NCI-H1436 (cell line): ENCODE measurements at places on chromosomes 2 and 18.

DNA sequence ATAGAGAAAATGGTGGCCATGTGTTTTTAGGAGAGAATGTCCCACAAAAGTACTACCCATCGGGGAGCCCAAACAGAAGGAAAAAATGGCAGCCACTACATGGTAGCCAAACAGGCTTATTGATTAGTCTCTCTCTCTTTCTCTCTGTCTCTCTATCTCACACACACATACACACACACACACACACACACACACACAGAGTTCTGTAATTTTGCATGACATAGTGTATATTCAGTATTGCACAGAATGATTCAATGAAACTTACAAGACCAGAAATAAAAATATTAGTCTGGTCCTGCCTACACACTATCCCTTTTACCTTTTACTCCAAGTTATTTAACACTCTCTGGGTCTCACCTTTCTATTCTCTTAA lies 124.8 kb upstream of the SLC39A10 start:
- DNase-seq: no peak

DNA sequence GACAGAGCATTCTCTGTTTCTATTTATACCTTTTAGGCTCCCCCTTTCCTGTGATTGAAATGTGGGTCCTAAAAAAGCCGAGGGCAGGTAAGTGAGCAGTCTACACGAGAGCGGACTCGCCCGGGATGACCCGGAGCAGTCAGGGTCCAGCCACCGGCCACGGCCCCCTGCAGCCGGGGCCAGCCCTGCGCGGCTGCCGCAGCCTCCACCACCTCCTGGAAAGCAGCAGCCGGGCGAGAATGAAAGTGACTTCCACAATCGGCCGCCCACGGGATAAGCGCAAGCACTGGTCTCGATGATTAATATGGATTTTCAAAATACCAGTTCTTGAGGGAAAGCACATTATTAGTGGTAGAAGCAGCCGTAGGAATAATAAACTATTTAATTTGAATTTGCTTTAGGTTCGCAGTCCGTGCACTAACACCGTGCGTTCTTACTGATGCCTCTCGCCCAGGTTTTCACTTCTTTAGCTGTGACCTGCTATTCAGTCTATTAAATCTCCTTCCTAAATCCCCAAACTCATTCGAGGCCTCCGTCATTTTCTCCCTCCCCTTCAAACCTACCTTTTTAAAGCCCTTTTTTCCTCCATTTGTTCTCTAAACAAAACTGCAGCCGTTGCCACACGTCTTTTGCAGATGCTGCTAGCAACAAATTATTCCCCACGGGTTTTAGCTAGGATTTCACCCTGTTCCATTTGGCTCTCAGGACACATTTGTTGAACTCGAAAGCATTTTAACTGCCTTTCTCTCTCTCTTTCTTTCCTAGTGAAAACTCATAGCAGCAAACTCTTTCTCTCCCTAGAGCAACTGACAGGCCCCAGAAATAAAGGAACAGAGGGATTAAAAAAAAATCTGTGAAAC lies 1015.1 kb upstream of the PIK3C3 start:
- DNase-seq: peak; percentile 65

DNA sequence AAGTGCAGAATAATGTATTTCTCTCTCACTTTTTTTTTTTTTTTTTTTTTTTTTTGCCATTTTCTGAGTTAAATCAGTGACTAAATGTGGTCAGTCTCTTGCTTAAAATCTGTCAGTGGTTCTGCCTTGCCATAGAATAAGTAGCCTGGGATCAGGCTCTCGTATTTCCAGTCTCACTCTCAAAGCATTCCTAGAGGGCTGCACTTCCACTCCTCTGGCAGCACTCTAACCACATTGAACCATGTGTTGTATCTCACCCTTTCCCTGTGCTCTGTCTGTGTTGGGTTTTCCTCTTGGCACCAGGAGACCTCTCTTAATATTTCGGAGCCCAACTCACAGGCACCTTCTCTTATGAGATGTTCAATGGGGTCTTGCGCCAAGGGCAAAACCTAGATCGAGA lies 304.4 kb downstream of the CTNNA2 start:
- DNase-seq: no peak

DNA sequence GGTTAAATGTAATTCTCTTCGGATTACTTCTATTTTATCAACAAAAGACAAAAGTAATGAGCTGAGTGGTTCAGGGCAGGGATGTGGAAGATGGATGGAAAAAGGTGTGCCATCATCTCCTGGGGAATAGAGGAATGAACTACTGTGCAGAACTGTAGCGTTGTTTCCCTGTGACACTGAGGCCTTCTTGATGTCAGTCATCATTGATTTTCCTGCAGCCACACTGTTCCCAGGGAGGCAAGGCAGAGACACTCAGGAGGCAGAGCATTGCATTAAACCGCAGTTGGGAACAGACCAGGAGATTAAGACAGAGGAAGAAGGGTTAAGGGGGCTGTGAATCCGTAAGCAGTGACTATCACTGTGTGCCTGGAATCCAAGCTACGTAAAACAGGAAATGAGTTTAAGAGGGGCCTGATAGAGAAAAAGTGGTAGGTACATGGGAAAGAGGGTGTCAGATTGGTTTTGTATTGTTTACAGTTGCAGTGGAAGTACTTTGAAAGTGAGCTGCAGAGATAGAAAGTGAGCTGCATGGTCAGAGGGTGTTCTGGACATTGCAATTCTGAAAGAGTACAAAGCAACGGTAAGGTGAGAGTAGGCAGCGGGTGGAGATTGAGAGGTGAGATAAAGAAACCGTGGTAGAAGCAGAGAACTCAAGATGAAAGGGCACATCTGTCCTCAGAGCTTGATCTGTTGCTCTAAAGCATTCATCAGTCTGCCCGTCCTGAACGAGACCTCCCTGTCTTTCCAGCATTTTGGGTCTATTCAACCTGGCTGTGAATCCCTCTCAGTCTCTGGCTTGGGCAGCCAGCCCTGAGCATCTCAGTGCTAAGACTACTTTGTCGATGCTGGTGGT lies 793.4 kb upstream of the CELF4 start:
- no peak for DNase-seq

DNA sequence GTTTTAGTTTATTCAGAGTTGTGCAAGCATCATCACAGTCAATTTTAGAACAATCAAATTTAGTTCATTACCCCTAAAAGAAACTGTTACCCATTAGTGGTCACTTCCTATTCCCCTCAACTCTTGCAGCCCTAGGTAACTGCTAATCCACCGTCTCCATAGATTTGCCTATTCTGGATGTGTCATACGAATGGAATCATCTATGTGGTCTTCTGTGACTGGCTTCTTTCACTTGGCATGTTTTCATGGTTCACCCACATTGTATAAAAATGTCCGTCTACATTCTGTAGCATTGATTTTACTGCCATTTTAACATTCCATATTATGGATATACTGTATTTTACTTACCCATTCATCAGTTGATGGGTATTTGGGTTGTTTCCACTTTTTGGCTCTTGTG lies 5.3 kb upstream of the CEP68 start:
- no peak for DNase-seq

DNA sequence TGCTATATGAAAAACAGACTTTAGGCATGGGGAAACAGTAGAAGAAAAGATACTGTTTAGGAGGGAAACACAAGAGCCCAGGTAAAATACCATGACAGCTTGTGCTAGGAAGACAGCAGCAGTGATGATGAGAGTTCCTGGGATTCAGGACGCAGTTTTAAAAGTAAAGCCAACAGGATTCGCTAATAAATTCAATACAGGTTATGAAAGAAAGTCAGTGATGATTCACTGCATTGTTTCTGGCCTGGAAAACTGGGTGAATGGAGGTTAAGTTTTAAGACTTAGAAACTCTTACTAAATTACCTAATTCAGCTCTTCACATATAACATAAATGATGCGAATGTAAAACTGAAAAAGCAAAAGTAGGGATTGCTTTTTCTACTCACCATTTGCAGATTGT lies 27.9 kb upstream of the RNU4ATAC start:
- DNase-seq: no peak

GRCh38 chr18:2111456-2111855 lies 459.8 kb downstream of the METTL4 start:
- DNase-seq: no peak
